ENCODE measurements at places on chromosomes 2 and 18.

DNA sequence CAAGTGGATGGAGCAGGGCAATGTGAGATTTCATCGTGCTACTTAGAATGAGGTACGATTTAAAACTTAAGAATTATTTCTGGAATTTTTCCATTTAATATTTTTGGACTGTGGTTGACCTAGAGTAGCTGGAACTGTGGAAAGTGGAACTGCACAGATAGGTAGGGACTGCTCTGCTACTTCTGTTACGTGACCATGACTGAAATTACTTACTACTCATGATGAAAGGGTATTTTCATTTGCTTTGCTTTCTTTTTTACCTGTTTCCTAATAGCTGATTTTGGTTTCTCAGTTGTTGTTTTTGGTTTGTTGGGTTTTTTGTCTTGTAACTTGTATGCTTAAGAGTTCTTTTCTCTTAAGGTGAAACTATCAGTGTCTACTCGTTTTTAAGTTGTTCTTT lies 11.4 kb downstream of the UBE2E3 start:
- no peak for DNase-seq

GRCh38 chr2:136117909-136118818 lies at the start of gene CXCR4:
Gene CXCR4 (minus strand): TSS chr2:136118149. CDS start chr2:136118060, 89 bp downstream.
- peak; percentile 72 for DNase-seq

DNA sequence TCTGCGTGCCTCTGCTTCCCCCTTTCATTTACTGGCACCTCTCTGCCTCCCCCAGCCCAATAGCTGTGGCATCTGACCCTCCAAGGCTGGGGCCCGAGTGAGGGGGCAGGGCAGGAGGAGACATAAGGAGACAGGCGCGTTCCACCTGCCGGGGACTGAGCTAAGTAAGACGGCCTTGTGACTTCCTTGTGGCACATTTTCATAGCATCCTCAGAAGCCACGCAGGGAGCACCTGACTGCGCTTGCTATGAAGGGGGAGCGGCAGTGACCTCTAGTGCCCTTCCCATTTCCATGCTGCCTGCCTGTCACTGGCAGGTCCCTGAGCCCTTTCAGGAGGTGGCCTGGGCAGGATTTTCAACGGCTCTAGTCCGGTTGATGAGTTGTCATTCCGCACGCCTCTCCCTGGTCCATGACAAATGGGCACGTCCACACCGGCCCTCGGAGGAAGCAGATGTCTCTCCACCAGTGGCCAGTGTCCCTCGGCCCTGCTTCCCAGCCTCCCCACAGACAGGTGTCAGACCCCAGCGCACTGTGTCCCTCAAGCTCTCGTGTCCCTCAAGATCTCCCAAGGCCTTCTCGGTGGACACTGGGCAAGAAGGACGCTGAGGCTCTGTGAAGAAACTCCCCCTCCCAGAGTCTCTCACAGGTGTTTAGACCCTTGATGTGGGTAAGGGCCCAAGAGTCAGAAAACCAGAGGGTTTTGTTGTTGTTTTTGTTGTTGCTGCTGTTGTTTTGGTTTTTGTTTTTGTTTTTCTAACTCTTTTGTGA lies 42.7 kb downstream of the CYP26B1 start:
- DNase-seq, result no peak

DNA sequence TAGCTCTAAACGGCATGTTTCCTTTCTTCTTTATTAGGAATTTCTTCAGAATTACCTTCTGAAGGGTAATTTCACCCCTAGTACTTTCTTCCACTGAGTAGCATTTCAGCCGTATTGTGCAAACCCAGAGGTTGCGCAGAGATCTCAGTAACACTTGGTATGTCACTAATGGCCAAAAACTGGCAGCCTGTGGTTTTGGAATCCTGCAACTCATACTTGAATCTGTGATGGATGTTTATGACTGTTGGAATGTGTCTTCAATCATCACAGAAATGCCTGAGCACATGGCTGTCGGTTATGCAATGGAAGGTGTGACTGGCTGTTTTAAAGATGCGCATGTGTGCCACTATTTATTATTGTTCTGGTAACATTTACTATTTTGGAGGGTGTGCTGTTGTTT lies 100.0 kb downstream of the COLEC12 start:
- no peak for DNase-seq

DNA sequence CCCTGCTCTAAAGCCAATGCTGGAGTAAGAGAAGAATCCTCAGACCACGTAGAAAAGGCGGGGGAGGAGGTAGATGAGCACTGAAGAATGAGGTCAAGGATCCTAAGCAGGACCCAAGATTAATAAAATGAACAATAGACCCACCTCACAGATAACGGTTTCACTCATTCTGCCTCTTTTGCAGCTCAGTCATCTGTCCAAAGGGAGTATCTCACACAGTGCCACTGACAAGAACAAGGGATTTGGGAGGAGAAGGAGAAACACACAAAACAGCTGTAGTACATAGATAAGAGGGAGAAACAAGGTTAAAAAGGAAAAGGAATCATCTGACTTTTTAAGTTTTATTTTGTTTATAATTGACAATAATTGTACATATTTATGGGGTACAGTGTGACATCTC lies 30.9 kb upstream of the SULT1C4 start:
- no peak for DNase-seq

GRCh38 chr2:130365075-130365474 lies 9.2 kb downstream of the PTPN18 start:
- DNase-seq, result no peak

- no peak for DNase-seq
These were observed 170.0 kb downstream of the HRH4 start for GRCh38 chr18:24630346-24630880.

DNA sequence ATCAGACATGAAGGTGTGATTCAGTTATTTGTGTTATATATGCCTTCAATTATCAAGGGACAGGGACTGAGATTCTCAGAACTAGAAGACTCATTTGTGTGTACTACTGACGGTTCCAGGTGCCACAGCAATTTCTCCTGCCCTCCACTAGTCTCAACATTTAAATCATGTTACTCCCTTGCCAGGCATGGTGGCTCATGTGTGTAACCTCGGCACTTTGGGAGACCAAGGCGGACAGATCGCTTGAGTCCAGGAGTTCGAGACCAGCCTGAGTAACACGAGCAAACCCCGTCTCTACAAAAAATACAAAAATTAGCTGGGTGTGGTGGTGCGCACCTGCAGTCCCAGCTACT lies 1.1 kb downstream of the CNDP2 start:
- no peak for DNase-seq

- no peak for DNase-seq
These were observed 40.3 kb upstream of the ZSWIM2 start for GRCh38 chr2:186889101-186889879.

DNA sequence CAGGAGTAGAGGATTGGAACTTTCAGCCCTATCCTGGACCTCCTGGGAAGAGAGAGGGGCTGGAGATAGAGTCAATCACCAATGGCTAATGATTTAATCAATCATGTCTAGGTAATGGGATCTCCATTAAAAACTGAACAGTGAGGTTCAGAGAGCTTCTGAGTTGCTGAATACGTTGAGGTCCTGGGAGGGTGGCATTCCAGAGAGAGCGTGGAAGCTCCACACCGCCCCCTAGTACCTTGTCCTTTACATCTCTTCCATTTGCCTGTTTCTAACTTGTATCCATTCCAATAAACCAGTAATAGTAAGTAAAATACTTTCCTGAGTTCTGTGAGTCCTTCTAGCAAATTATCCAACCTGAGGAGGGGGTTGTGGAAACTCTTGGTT lies 101.7 kb downstream of the B3GNT2 start:
- DNase-seq, result no peak

DNA sequence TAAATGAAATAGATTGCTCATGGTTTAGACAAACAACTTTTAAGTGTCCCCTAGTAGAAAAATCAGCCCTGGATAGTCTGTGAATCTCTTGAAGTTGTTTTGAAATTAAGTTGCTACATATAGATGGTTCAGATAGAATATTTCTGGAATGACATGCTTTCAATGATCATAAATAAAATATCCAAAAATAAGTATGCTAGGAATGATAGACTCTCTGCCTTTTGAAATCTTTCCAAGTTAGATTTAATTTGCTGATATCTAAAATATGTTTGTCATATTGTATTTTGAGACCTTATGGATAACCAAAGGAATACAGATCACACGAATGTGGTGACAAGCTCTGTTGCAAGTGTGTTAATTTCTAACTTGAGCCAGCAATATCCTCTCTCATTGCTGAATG lies 488.7 kb downstream of the THSD7B start:
- DNase-seq, result no peak

GRCh38 chr2:218230882-218231281 lies 13.9 kb downstream of the ARPC2 start:
- DNase-seq, result no peak

GRCh38 chr2:127176371-127177311 lies 43.5 kb downstream of the CYP27C1 start:
- no peak for DNase-seq

- DNase-seq, result no peak
These were observed 92.3 kb upstream of the SMAD2 start for GRCh38 chr18:48022531-48023329.

- DNase-seq, result no peak
These were observed 12.3 kb downstream of the MALL start for GRCh38 chr2:110103061-110103961.

- no peak for DNase-seq
These were observed 175.5 kb downstream of the SETBP1 start for GRCh38 chr18:44856157-44856556.

DNA sequence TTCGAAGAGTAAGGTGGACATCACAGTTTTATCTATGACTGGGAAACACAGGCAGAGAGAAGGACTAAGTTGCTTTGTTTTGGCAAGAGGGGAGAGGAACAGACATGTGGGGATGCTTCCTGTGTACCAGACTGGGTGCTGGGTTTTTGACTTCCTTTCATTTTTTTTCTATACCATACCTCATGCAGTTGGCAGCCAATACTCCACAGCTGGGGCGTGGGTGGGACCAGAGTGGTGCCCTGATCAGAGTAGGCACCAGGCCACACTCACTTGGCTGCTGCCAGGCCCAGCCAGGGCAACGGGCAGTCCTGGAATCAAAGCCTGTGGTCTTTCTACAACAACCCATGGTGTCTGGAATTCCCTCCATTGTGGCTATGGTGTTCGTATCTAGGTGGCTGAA lies 45.2 kb downstream of the SH3RF3 start:
- DNase-seq, result no peak

- DNase-seq, result no peak
These were observed 157.8 kb downstream of the SMAD2 start for GRCh38 chr18:47772374-47773248.

DNA sequence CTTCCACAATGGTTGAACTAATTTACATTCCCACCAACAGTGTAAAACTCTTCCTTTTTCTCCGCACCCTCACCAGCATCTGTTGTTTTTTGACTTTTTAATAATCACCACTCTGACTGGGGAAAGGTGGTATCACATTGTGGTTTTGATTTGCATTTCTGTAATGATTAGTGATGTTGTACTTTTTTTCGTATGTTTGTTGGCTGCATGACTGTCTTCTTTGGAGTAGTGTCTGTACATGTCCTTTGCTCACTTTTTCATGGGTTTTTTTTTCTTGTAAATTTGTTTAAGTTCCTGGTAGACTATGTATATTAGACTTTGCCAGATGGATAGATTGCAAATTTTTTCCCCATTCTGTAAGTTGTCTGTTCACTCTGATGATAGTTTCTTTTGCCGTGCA lies 574.8 kb downstream of the KCNJ3 start:
- no peak for DNase-seq

DNA sequence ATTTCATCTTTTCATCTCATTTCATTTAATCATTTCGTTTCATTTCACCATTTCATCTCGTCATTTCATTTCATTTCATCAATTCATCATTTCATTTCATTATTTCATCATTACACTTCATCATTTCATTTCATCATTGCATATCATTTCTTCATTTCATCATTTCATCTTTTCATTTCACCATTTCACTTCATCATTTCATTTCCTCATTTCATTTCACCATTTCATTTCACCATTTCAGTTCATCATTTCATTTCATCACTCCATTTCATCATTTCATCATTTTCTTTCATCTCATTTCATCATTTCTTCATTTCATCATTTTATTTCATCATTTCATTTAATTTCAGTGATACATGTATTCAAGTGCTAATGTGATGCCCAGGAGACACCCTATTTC lies 127.1 kb downstream of the ANKRD30BL start:
- no peak for DNase-seq

- no peak for DNase-seq
These were observed 2.0 kb upstream of the BZW1 start for GRCh38 chr2:200809506-200810251.

DNA sequence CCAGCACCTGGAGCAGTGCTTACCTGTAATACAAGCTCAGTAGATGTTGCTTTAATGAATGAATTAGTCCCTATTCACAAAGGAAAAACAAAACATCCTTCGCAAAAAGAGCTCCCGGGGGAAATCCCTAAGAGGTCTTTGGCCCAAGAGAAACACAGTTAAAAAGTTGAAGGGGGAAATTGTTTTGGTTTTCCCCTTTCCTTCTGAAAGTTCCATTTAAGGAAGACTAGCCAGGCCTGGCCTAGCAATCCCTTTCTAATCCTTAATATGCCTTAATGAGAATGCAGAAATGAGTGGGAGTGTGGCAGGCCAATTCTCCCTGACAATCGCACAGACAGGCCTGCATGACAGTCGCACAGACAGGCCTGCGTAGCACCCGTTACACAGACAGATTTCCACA lies 33.5 kb upstream of the REL start:
- DNase-seq, result no peak

DNA sequence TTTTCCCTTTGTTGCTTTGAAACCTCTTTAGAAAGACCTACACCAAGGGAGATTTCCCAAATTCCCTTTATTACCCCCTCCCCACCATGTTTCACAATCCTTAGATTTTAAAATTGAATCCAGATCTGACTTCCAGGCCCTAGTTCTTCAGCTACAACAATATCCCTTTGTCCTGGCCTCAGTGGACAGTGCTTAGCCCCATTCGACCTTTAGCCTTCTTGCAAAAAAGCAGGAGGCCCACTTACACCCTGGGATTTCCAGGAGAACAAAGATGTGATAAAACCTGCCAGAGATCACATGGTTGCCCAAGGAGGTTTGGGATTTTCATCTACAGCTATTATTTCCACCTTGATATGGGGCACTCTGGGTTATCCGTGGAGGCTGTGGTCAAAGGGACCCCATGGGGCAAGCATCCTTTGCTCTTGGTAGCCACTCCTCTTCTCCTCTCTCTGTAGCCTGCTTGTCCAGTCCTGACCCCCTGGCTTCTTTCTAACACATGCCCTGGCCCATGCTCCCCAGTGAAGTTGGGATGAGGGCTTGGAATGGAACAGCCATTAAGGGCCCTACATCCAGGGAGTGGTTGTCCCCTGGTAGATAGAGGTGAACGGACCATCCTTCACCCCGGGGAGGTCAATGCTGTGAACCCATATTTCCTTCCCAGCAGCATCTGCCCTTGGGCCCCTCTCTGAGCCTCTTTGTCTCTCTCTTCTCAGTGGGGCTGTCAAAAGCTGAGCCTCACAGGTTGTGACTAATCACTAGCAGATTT lies 267.4 kb downstream of the DYSF start:
- no peak for DNase-seq

- DNase-seq, result no peak
These were observed 30.3 kb downstream of the AKAIN1 start for GRCh38 chr18:5166606-5167280.

DNA sequence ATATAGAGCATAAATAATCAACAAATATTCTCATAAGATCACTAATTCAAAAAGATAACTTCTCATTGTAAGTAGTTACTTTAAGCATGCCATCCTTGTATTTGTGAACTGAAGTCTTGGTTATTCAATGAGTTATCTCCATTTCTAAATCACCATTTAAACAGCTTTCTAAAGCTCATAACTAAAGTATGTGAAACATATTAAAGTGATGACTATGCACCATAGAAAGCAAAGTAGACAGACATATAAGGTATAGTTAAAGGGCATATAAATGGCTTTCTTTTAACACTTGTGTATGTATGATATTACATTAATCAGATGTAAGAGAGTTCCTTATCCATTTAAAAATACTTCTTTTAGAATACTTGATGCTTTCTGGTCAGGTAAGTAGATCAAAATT lies 83.5 kb downstream of the IKZF2 start:
- DNase-seq, result no peak

Measured in stimulated activated CD4-positive, alpha-beta T cell treated with anti-CD3 and anti-CD28 coated beads, Interleukin-15, amount 100 ng/mL, for 1 hour (primary cell).